ENCODE measurements at places on chromosomes 12 and 14.

DNA sequence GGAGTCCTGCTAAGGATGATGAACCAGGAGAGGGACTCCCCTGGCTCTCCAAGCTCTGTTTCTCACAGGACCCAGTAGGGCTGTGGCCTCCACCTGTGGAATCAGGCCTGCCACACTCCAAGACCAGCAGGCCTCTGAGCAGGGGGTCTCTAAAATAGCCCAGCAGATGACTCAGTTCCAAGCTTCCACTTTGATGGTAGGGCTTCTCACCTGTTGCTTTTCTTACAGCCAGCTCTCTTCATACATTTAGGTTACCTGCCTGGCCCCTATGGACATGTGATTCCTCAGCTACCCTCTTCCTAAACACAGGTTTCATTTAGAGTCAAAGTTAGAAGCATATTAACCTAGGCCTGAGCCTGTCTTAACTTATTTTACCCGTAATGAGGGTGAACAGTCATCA is 26.7 kb upstream of the ELK3 start:
- DNase-seq, result no peak

GRCh38 chr14:75495399-75495798 is 26.9 kb upstream of the BATF start:
- no peak for DNase-seq

GRCh38 chr14:76720382-76720813 is 40.9 kb upstream of the VASH1 start:
- DNase-seq, result no peak

DNA sequence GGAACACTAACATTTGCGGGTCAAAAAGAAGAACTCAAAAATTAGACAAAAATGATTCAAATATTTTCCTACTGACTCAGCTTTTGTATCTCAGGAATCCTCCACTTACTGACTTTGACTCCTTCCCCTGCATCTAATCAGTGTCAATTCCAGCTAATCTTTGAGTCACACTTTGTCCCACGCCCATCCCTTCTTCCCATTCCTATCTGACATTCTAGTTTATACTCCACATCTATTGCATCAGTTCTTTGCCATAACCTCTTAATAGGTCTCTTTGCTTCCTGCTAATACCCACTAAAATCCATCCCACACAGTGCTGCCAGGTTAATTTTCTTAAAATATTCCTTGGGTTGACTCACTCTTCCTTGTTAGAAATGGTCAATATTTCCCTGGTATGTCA is 19.1 kb downstream of the BBS10 start:
- no peak for DNase-seq

GRCh38 chr14:59275668-59276067 is 87.2 kb downstream of the DAAM1 start:
- peak; percentile 53 for DNase-seq

DNA sequence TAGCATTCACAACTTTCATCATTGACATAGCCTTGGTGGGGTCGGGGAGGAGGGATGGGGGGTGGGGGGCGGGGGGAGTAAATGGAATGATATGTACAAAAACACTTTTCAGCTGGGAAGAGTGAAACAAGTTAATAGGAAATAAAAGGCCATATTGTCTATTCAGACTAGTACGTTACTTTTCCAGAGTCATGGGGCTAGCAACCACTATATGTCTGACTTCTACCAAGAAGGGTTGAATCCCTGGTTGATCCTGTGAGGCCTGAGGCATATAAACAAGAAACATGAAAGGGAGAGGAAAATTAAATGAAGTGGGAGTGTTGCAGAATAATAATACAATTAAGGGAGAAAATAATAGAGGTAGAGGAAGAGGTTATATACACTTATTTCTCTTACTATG is 225.5 kb downstream of the ERC1 start:
- DNase-seq, result no peak
